ENCODE measurements at places on chromosomes 16 and 17.

DNA sequence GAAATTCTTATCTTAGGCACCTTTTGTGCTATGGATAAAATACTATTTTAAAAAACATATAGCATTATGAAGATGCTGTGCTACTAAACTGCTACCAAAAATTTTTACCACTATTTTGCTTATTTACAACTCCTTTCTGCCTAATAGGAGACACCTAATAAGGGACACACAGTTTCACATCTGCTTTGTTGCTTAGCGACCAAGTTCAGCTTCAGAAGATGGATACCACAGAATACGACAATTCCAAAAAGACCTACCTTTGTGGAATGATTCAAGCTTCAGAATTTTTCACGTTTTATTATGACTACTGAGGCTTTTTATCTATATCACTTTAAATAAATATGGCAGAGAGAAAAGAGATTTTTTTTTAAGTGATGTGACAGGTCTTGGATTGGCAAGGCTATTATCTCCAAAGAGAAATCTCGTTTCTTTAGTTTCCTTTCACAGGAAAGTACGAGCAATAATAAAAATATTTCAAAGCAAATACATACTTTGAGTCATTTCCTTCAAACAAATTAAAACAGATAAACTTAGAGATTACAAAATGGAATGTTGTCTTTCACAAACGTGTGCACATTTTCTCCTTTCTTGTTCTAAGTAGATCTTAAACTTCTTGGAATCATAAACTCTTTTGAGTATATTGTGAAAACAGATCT lies 35.4 kb downstream of the SPAG9 start:
- no peak for DNase-seq

DNA sequence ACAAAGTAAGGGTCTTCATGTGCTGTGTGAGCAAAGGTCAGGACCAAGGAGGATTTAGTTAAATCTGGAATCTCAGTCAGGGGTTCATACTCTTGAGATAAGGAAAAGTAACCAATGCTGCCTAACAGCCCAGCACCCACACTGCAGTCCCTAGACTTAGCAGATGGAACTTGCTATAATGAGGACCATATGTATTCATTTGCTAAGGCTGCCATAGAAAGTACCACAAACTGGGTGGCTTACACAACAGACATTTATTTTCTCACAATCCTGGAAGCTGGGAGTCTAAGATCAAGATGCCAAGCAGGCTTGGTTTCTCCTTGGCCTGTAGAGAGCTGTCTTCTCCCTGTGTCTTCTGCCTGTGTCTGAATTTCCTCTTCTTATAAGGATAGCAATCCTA lies 20.8 kb downstream of the ZP2 start:
- no peak for DNase-seq

DNA sequence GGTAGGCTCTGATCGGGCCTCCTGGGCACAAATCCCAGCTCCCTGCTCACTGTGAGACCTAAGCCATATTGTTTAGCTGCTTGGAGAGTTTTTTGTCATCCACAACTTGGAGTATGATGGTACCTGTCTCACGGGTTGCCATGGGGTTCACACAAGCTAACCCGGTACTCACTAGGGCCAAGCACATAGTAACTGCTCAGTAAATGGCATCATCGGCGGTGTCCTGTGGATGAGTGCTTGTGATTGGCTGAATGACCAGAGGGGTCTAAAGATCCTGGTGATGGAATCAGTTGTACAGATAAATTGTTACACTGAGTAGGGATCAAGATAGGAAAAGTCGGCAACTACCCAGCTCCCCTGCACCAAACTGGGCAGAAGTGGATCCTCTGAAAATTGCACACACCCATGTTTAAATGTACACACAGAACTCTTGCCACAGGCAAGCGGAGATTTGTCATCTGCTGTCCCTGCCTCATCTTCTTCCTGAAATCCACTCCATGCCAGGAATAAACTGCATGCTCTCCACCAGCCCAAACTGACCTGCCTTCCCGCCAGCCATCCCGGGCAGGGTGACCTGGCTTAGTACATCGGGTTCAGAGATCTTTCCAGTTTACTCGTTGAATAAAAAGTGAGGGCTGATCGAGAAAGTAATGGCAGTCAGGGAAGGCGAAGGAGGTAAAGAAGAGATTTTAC lies 6.5 kb downstream of the MAPT start:
- no peak for DNase-seq

GRCh38 chr17:80722661-80723060 lies 178.0 kb downstream of the RPTOR start:
- no peak for DNase-seq

GRCh38 chr16:73482310-73482709 lies 434.4 kb upstream of the ZFHX3 start:
- DNase-seq, result no peak

DNA sequence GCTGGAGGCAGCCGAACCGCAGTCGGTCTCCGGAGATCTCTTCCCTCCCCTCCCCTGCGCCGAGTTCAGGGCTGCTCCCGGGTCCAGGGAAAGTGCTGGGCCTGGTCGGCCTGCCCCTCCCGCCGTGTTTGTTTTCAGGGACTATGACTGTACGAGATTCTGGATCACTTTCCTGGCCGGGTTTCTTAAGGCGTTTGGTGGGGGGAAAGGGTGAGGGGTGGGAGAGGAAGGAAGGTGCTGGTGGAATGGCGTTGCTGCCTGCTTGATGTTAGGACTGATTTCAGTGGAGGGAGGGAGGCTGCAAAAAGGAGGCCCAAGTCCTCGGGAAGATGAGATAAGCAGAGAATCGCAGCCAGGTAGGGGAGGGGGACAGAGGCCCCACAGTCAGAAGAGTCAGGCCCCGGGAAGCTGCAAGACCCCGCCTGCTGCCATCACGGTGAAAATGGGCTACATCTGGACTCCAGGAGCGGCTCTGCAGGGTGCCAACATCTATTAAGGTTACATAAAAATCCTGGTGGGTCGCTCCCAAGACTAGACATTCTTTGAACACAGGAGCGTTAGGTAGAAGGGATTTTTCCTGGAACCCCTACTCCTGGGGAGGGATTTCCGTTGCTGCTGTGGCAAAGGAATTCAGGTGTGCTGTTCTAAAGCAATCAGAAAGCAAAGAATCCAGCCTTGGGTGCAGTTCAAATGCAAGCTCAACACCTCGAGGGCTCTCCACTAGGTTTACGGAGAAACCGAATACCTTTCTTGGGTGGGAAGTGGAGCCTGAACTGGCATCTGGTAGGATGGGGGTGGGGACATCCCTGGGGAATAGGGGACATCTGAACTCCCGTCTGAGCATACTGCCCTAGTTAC lies 1.2 kb downstream of the ARHGAP44 start:
- no peak for DNase-seq

DNA sequence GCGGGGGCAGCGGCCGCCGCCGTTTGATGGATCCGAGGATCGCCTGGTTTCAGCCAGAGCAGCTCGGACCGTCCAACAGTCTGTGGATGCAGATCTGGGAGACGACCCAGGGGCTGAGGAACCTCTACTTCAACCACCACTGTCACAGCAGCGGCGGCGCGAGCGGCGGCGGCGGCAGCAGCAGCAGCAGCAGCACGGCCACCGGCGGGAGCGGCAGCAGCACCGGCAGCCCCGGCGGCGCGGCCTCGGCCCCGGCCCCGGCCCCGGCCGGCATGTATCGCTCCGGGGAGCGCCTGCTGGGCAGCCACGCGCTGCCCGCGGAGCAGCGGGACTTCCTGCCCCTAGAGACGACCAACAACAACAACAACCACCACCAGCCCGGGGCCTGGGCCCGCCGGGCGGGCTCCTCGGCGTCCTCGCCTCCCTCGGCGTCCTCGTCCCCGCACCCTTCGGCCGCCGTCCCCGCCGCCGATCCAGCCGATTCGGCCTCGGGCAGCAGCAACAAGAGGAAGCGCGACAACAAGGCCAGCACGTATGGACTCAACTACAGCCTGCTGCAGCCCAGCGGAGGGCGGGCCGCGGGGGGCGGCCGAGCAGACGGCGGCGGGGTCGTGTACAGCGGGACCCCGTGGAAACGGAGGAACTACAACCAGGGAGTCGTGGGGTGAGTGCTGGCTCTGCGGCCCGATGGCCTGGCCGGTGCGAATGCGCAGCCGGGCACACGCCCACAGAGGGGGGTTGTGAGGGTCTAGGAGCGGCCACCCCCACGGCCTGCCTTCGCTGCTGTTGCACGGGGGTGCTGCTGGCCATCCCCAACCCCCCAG lies 702 bp downstream of the TENT4B start:
- no peak for DNase-seq

GRCh38 chr17:29909236-29910003 lies 20.6 kb downstream of the SSH2 start:
- no peak for DNase-seq

DNA sequence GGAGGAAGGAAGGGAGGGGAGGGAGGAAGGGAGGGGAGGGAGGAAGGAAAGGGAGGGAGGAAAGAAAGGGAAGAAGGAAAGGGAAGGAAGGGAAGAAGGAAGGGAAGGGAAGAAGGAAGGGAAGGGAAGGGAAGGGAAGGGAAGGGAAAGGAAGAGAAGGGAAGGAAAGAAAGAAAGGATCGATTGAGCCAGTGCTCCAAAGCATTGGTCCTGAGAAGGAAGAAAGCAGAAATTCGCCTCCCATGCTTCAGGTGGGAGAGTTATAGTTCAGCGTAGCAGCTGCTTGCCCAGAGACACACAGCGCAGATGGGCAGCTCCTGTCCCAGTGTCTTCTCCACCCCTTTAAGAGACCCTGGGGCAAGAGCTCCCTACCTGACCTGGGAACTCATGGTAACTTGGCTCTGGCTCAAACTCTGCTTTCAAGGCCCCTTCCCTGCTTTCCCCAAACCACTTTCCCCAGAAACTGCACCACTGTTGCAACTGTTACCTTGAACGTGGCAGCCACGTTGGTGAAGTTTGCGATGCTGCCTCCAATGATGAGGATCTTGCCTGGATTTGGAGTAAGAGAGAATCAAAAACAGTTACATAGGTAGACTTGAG lies 14.4 kb downstream of the ACLY start:
- no peak for DNase-seq

- DNase-seq, result peak; percentile 70
Measured at GRCh38 chr17:7383742-7384488, 3.0 kb downstream of the TNK1 start.

- peak; percentile 84 for DNase-seq
Measured at GRCh38 chr17:78214016-78214705, at the start of gene BIRC5. Gene BIRC5, plus strand, starts transcription at chr17:78214253. Its CDS starts 64 bp downstream, at chr17:78214317.

- DNase-seq, result no peak
Measured at GRCh38 chr17:42178817-42179216, 2.1 kb downstream of the KCNH4 start.

DNA sequence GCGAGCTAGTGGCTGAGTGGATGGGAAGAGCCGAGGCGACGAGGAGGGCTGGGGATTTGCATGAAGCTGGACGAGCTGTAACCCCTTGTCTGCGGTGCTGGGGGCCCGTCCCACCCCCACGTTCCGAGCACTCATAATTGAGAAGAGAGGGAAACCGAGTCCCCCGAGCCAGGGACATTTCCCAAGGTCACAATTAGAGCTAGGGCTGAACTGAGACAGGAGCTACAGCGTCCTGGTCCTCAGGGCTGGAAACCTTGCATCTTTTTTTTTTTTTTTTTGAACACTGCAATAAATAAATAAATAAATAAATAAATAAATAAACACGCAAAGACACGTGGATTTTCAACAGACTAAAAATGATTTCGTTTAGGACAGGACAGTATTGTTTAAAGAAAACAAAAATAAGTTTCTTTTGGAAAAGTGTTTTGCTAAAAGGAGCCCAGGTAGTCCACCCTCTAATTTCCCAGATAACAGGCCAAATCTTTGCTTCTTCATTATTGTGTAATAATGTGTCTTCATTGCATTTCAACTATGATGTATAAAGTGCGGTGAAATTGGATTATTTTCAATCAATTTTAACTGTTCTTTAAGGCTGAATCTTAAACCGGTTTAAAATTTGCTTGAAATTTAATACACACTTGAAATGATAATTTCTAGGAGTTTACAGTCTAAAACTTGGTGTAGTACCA lies 992 bp downstream of the GDPD1 start:
- DNase-seq, result no peak

DNA sequence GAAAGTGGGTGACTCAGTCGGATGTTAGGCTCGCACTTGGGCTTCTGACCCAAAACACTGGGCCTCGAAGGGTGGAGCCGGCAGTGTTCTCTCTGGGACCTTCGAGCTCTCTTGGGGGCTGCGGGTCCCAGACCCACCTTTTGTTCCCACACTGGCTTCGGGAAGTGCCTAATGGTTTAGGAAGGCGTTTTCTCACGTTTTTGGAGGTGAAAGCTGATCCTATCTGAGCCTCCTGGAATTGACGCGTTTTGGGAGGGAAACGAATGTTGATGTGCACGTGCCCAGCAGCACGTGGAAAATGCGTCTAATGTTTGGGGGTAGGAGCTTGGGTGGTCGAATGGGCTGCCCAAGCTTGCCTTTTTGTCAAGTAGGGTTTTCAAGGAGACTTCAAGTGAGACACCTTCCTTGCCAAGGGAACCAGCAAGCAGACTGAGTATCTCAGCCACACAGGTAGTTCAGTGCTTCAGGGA lies 666 bp downstream of the HGS start:
- no peak for DNase-seq

DNA sequence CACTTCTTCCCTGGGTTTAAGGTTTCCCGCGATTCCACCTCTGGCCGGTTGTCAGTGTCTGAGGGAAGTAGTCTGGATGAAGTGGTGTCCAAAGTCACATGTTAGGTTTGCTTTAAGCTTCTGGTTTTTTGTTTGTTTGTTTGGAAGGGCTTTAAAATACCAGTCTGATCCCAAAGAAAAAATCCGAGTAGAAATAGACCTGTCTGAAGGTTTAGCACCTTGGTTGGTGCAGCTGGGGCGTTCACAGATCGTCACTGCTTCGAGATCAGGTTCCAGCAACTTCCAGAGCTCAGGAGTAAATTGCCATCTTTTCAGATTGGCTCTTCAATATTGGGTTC lies 567 bp downstream of the TMEM97 start:
- DNase-seq, result no peak

DNA sequence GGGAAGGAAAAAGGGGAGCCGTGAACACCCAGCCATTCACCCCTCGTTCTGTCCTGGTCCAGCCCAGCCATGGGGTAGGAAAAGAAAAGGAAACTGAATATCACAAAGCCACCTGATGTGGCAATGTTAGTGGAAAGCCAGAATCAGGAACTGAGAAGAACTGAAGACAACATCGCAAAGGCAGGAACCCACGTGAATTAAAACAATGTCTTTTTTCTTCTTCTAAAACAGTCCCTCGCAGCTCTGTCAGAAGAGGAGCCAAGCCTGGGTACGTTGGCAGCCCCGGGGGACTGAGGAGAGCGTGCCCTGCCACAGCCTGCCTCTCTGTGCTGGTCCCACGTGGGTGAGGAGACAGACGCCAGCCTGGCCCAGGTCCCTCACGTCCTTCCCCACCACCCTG lies 55.0 kb downstream of the ZNF423 start:
- DNase-seq, result no peak

DNA sequence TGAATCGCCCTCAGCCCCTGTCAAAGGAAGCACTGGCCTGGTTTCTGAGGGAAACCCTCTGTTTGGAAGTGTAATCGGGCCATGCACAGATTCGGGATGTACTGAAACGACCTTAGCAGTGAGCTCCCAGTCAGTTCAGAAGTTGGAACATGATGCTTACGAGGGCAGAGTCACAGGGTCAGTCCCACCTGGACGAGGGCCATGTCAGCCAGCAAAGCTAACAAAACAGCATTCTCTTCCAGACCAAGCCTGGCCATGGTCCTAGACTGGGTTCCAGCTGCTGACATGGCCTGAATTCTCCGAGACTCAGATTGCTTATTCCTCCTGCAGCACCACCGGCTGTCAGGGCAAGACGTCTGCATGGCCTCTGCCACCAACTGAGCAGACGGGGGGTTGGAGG lies 192.2 kb upstream of the WSCD1 start:
- no peak for DNase-seq

- no peak for DNase-seq
Measured at GRCh38 chr16:88754912-88755744, 29.9 kb downstream of the PIEZO1 start.
